Stimulated activated naive CD8-positive, alpha-beta T cell treated with anti-CD3 and anti-CD28 coated beads, Interleukin-15, amount 100 ng/mL, for 72 hours (primary cell): ENCODE measurements at places on chromosomes 7 and 10.

DNA sequence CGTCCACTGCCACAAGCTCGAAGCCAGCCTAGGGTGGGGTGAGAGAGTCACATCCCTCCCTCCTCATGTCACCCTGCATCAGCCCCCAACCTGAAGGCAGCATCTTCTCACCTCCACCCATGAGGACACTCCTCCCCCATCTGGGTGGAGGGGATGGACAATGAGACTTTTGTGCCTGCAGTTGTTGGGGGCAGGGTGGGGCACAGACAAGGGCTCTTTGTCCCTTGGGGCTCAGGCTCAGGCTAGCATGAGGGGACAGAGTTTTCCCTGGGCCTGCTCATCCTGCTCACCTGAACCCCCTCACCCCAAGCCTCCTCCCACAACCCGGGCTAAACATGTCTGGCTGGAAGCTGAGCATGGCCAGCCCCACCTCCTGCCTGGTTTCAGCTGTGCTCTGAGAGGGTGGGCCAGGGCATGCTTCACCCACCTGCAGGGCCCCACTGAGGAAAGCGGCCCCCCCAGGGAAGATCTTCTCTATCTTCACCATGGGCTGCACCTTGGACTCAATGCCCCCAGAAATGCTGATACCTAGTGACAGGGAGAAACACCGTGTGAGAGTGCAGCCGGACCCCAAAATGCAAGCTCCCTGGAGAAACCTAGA is 9.3 kb downstream of the LZTS2 start:
- no peak for DNase-seq

DNA sequence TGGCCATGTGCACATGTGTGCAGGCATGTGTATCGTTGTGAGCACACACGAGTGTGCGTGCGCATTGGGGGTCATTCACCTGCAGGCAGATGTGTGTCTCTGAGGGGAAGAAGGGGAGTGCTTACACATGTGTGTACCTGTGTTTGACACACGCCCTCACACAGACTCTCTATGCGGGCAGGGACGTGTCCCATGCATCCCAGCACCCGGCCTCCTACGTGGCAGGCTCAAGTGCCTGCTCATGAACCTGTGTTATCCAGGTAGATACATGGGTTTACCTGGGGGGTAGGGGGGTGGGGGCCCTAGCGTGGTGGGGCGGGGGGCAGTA is 18.6 kb downstream of the KCP start:
- no peak for DNase-seq

GRCh38 chr10:99693933-99694583 is 34.7 kb downstream of the ENTPD7 start:
- DNase-seq: no peak

DNA sequence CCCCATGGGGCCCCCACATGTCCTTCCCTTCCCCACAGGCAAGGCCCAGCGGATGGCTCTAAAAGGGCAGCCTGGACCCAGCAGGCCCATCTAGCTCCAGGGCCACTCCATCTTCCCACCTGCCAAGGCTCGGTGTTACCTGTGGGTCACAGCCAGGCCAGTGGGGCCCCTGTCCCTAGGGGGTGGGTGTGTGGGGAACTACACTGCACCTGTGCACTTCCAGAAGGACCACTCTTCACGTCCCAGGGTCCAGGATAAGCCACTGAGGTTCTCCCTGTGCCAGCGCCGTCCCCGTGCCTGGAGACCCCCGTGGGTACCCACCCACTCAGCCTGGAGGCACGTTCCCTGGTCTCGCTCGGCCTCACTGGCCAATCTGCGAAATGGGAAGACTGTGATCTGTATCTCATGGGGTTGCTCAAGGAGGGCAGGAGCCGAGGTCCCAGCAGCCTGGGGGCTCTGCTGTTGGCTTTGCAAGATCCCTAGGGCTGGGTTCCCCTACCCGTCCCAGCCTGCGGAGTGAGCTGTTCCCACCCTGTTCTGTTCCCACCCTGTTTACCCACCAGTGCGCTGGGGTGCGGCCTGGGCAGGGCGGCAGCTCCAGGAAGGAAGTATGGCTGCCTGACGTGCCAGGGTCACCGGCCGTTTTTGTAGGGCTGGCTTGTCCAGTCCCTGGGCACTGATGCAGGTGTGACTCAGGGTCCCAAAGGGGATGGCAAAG is 4.6 kb downstream of the PWWP2B start:
- DNase-seq: no peak

- DNase-seq: no peak
Observed at GRCh38 chr7:144048648-144049047, at the start of gene OR2A5. OR2A5 (plus strand) TSS chr7:144048948; CDS start chr7:144050402, 1,454 bp downstream.

DNA sequence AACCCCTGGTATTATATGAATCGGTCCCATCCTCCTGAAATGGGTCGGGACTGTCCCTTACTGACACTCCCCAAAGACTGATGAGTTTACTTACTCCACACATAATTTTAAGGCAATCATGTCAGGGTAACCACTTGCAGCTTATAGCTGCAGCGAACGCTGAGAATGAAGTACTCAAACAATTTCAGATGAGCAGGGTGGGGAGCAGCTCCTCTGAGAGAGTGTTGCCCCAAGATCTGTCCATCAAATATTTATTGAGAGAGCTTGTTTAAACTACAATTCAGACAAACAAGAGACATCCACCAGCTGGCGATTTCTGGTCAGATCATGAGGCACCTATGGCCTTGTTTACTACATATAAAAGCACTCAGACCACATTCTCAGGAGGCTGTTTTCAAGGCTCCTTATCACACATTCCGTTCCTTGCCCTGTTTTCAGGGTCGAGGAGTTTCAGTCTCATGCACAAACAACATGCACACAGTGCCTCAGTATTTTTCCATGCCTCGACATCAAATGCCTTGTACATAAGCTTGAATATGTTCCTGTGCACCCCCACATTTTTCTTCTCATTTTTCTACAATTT is 80.1 kb downstream of the THSD7A start:
- DNase-seq: no peak

GRCh38 chr7:50793120-50793946 is 10.6 kb upstream of the GRB10 start:
- no peak for DNase-seq

DNA sequence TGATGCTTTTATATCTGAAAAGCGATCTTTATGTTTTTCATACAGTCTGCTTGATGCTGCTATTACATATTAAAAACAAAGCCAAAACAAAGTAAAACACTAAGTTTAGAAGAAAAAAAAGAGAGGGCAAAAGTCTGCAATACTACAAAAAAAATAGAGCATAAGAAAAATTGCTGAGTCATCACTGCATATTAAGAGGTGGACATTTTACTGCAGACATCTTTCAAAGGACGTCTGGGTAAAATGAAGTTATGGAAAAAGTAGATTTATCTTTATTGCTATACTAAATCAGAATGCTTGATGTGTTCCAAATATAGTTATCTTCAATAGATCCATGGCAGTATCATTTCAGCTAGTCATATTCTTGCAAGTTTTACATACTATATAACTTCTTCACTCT is 172.0 kb downstream of the MAGI2 start:
- no peak for DNase-seq
